ENCODE measurements at places on chromosomes 12 and 14. TPM values are rescaled to one million over a fixed set of nuclear protein-coding genes. Genes with fewer than 3 reads are reported as not detected.

- ATAC-seq, result no peak
Measured at GRCh38 chr12:107223821-107224220, 130.5 kb upstream of the CRY1 start.

GRCh38 chr12:68976395-68976841, 43.4 kb upstream of the CPM start:
- ATAC-seq, result no peak

- ATAC-seq, result no peak
Measured at GRCh38 chr14:57061009-57061711, 207.5 kb downstream of the EXOC5 start.

DNA sequence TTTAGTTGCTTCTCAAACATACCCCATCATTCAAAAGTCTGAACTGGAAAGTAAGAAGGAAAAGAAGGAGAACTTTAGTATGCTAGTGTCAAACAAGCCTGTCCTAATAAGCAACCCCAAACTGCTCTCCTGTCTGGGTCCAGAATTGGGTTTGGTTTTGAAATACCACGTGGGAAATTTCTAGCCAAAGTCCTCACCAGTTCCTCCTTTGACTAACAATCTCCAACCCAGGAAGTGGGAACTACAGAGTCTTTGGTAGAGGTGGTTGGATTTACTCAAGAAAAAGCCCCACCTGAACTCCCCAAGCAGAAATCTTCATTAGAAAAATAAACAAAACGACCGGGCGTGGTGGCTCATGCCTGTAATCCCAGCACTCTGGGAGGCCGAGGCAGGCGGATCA, 17.4 kb upstream of the EIF4B start:
- ATAC-seq, result no peak

GRCh38 chr14:23617539-23617938, 18.6 kb upstream of the DHRS2 start:
- no peak for ATAC-seq

GRCh38 chr12:124917135-124917840, 2.8 kb upstream of the UBC start:
- ATAC-seq, result peak; percentile 82

DNA sequence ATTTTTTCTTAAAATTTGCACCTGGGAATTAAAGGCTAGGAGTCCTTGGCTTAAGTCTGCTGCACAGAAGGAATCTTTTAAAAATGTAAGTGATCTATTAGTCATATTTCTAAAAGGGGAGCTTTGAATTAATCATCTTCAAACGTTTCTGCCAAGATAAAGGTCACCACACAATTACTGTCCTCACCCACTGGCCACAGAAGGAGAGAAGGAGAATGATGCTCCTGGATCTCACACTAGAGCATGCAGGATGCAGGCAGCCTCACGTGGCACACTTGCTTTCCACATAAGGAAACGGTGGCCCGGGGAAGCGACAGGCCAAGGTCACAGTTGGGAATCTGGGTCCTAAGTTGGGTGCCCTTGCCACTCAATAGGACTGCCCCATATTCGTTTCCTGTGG, 16.9 kb downstream of the PLEKHG7 start:
- ATAC-seq, result no peak

DNA sequence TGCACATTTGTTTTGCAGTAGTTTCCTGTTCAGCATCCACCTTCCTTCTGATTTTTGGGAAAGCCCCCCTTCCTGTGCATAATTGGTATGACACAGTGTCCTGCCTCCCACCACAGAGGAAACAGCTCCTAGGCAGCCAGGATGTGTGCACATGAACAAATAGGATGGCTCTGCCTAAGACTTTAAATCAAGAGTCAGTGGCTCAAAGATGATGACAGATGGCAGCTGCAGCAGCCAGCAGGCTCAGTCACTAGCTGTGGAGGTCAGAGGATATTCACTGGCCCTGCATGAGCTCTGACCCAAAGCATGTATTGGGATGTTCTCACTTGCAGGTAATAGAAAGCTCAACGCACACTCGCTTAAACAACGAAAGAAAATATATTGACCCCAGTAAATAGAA, 90.3 kb downstream of the KCNK10 start:
- no peak for ATAC-seq

GUCY2C gene
- 0.20 TPM for total RNA-seq

WASHC4 gene
- total RNA-seq, result 19.6 TPM

GRCh38 chr12:51974646-51975045, 23.1 kb downstream of the ACVR1B start:
- ATAC-seq, result no peak

DNA sequence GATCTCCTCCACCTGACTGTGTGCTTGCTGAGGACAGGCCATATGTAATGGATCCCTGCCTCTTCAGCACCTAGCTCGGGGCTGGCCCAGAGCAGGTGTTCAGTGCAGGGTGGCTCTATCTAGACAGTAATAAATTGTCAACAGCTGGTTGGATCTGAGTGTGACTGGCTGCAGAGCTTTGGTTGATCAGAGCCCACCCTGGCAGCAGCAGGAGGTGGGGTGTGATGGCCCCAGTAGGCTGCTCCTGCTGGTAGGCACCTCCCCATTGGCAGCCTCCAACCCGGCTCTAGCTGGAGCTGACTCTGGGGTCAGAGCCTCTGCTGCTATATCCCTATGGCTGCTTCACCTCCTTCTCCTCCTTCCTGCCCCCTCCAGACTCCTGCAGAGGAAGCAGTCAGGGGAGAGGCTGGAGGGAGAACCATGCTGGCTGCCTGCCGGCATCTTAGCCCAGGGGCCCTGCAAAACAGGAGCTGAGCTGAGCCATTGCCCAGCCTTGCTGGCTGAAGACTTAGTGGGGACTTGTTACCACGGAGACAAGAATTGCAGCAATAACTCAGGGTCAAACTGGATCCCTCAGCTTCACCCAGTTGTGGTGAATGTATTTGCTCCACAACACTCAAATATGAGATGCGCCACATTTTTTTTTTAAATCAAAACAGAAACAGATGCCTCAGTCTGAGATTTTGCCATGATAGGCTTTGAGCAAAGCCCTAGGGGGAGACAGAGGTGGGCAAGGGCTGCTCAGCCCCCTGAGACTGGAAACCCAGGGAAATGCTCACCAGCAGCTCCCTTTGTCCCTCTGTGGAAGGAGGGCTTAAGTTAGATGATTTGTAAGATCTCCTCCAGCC, 22.2 kb downstream of the TMEM63C start:
- no peak for ATAC-seq

DNA sequence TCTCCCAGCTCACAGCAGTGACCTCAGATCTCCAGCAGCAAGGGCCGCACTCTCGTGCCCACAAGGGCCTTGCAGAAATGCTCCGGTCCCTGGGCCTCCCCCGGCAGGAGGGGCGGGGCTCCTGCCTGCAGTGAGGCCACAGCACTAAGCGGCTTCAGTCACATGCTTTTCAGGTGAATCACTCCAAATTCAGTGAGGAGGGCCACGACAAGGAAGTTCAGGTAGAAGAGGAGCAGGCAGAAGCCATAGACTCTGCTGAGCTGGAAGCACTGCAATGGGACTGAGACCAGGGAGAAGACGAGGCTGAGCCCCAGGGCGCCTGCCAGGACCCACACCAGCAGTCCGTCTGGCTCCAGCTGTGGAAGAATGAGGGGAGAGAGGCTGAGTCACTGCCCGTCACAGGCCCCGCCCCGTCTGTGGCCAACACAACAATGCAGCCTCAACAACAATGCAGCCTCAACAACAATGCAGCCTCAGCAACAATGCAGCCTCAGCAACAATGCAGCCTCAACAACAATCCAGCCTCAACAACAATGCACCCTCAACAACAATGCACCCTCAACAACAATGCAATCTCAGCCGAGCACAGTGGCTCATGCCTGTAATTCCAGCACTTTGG, 35.2 kb downstream of the SLC8B1 start:
- ATAC-seq, result peak; percentile 87

PRH2 gene
- not detected for total RNA-seq

RNASE2 gene
- total RNA-seq, result not detected

GRCh38 chr12:130685250-130685787, 30.8 kb downstream of the RIMBP2 start:
- ATAC-seq, result no peak

DNA sequence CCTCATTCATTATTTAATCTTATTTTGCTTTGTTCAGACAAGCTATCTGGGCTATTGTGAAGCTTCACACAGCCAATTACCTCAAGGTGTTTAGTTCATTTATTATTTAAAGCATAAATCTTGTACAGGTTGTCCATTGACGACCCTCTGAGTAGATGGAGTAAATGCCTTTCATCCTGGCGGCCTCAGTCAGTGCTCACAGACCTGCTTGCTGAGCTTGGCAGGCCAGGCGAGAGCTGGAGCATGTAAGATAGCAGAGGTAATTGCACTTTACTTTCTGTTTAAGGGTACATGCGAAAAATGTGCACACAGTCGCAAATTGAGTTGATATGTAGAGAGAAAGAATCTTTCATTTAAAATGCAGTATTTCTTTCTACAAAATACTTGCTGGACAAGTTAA, 224.4 kb downstream of the NPAS3 start:
- ATAC-seq, result no peak

ASB2 gene
- total RNA-seq, result 1.00 TPM

GRCh38 chr12:132100306-132101065, 43.6 kb downstream of the DDX51 start:
- no peak for ATAC-seq

DTX3 gene
- total RNA-seq, result 4.1 TPM

DNA sequence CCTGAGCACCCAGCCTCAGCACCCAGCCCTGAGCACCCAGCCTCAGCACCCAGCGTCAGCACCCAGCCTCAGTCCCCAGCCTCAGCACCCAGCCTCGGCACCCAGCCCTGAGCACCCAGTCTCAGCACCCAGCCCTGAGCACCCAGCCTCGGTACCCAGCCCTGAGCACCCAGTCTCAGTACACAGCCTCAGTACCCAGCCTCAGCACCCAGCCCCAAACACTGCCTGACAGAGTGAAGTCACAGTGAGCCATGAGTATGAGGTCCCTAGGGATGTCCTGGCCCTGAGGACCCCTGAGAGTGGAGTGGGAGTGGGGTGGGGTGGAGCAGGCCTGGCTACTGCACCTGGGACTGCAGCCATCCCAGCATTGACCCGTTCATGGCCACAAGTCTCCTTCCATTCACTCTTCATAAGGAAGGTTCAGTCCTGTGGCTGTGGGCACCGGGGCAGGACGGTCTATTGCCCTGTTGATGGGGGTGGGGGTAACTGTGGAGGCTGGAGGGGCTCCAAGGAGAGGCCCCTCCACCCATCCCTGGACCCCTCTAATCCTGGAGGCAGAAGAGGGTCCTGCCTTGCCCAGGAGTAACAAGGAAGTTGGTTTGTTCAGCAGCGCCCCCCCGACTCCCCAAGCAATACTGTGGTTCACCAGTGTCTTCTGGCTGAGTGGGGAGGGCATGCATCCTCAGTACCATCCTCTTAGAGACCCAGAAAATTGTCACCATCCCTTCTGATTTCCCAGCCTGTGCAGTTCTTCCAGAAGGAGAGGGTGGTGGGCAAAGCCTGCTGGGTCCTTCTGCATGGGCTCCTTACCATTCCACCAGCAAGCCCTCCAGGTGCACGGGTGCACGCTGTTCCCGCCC, 140.5 kb downstream of the ADGRD1 start:
- ATAC-seq, result no peak

DNA sequence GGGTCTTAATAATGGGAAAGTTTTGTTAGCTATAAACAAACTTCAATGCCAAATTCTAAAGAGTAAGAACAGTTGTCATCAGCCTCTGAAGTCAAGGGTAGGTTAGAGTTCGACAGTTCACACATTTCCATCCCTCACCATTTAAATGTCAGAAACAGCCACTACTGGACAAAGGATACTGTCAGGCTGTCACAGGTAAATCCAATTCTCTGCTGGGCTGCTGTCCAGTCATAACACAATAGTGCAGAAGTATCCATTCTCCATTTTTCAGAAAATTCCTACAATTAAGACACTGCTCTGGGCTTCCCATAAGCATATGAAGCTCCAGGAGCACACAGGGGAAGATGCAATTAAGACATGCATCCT, 221.4 kb downstream of the RPS29 start:
- ATAC-seq, result no peak

- no peak for ATAC-seq
Measured at GRCh38 chr12:111730420-111730819, 36.3 kb upstream of the ALDH2 start.

DNA sequence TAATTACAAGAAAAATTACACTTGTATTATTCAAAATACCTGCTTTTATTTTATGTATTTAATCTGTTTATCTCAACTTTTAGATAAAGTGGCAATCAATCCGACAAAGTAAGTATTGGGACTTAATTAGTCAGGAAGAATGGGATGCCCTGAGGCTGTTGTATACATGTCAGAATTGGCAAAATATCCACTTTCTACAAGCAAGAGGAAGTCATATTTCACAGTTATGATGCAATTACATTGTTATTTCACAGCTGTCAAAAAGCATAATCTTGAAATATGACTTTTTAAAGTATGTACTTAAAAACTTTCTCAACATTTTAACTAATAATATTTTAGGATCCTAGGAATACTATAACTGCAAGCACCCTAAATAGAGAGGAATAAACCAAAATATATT, 357.1 kb upstream of the MGAT4C start:
- no peak for ATAC-seq

- no peak for ATAC-seq
Measured at GRCh38 chr12:120625557-120626419, 14.6 kb upstream of the CABP1 start.

GRCh38 chr12:6647083-6647604, at the start of gene ACRBP:
TSS of gene ACRBP (minus strand) at chr12:6647432. CDS start at chr12:6647366, 66 bp downstream.
- ATAC-seq, result peak; percentile 84

OAS2 gene
- total RNA-seq, result 20.6 TPM

DNA sequence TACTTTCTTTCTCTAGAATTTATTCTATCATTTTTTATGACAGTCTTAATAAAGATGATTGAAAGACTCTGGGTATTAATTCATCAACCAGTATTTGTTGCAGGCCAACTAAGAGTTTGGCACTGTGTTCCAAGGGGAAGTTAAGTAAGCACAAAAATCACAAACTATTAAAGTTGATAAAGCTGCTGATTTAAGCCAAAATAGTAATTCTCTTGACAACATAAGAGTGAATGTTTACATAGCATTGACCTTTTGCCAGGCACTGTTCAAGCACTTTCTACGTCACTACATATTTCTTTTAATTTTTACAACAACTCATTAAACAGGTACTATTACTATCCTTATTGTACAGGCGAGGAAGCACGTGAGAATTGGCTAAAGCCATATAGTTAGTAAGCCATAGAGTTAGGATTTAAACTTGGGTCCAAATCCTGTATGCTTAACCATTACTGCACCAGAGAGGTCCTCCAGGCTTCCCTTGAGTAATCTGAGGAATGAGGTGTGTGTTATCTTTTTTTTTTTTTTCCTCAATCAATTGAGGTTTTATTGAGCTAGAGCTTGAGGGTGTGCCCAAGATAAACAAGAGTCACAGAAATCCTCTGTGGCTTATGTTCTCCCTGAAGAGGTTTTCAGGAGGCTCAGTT, 1009.6 kb downstream of the DIO2 start:
- no peak for ATAC-seq

DNA sequence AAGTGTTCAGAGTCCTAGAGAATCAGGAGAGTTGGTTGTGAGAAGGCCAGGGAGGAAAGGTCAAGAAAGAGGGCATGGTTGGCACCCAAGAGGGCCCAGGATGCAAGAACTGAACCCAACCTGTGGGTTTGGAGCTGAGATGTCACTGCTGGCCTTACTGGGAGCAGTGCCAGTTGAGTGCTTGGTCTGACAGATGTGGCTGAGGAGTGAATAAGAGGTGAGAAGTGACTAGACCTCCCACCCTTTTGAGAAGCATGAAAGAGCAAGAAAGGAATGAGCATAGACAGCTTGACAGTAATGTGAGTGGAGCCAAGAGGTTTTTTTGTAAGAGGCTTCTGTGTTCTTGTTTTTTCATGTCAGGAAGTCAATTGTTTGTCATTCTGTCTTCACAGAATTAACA, 95.3 kb downstream of the FGD4 start:
- no peak for ATAC-seq

- ATAC-seq, result no peak
Measured at GRCh38 chr14:67911562-67911961, 92.0 kb downstream of the RAD51B start.

All from esophagus mucosa (tissue), 1 donor.